ENCODE measurements at places on chromosomes 1 and 21.

- no peak for DNase-seq
These were observed 47.1 kb upstream of the IRF2BP2 start for GRCh38 chr1:234656944-234657654.

GRCh38 chr1:27314169-27314568 lies 7.8 kb upstream of the TMEM222 start:
- DNase-seq = no peak

DNA sequence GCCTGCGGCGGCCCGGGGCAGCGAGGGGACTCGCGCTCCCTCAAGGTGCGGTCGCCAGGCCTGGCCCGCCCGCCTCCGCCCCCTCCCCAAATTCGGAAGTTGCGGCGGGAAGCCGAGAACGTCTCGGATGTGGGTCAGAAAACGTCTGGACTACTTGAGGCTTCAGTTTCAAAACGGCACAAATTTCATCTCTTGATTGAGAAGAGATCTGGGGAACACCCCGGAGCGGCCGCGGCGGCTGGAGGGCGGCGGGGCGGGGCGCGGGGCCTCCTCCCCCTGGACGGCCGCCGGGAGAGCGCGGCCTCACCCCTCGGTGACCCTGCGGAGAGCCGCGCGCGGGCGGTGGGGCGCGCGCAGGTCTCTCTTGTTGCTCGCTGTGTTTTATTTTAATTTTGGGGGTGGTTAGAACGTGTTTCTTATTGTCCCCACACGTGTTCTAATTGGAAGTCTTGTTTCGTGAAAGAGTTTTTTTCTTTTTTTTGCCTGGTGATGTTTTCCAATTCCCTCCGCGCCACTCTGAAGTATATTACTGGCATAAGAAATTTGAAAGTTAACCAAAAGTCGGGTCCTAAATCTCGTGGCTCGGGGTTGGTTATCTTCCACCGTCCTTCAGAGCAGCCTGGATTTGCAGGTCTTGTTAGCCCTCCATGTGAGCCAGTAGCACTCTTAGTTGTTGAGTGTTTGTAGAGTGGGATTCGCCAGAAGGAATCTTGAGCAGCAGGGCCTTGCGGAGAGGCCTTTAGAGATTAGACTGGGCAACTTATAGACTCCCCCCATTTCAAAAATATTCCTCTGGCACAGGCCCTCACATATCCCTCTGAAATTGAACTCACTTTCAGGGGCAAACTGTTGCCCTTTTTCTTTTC lies 749 bp downstream of the PCBP3 start:
- no peak for DNase-seq

GRCh38 chr1:155392898-155393411 lies 72.3 kb downstream of the RUSC1 start:
- no peak for DNase-seq

DNA sequence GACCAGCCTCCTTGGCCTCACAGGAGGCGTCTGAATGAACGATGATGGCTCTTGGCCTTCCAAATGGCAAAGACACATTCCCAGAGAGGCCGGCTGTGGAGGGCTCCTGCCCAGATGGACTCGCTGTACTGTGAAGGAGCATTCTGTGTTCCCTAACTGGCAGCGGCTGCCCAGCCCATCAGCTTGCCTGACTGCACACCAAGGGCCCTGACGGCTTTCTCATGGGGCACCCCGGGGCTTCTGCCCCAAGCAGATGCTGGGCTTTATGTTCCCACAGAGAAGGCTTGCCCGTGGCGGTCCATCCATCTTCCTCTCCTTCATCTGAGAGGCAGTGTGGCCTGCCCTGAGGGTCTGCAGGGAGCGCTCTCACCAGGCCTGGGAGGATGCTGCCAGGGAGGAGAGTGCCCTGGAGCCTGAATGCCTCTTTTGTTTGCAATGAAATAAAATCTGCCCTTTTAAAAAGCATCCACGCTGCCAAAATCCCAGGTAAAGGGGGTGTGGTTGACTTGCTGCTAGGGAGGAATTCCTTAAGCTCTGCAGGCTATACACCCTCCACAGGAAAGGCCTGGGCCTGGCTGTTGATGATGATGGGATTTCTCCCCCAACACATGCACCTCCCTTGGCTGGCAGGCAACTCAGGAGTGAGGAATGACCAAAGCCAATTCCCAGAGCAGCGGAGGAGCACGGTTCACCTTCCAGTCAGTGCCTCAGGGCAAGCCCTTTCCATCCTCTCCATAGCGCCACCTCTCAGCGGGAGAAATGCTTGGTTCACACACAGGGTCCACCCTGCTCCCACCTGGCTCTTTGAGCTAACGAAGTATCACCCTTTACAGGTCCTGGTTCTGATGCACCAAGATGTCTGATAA lies 84.6 kb upstream of the SSX2IP start:
- DNase-seq = no peak

DNA sequence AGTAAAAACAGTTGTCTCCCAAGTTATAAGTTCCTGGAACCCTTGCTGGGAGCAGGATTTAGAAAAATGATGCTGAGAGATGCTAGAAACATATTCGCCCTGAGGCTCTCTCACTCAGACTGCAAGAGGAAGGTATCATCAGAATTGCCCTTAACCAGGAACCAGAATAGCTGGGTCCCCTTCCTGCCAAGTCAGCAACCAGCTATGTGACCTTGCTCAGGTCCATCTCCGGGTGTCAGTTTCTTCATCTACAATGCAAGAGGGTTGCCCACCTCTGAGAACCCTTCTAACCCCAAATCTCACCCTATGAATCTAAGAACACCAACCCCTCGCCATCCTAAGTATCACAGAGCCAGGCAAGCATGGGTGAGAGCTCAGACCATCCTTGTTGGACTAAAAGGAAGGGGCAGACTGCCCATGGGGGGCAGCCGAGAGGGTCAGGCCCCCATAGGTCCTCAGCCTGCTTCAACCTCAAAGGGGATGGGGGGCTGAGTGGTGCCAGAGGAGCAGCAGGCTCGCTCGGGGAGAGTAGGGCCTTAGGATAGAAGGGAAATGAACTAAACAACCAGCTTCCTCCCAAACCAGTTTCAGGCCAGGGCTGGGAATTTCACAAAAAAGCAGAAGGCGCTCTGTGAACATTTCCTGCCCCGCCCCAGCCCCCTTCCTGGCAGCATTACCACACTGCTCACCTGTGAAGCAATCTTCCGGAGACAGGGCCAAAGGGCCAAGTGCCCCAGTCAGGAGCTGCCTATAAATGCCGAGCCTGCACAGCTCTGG lies 390 bp upstream of the S100A9 start:
- no peak for DNase-seq

GRCh38 chr21:43343095-43343991 lies 83.6 kb downstream of the SIK1 start:
- DNase-seq = no peak
